Cerebellar nuclear complex (tissue), 1 donor: ENCODE measurements at places on chromosomes 1 and 21.

DNA sequence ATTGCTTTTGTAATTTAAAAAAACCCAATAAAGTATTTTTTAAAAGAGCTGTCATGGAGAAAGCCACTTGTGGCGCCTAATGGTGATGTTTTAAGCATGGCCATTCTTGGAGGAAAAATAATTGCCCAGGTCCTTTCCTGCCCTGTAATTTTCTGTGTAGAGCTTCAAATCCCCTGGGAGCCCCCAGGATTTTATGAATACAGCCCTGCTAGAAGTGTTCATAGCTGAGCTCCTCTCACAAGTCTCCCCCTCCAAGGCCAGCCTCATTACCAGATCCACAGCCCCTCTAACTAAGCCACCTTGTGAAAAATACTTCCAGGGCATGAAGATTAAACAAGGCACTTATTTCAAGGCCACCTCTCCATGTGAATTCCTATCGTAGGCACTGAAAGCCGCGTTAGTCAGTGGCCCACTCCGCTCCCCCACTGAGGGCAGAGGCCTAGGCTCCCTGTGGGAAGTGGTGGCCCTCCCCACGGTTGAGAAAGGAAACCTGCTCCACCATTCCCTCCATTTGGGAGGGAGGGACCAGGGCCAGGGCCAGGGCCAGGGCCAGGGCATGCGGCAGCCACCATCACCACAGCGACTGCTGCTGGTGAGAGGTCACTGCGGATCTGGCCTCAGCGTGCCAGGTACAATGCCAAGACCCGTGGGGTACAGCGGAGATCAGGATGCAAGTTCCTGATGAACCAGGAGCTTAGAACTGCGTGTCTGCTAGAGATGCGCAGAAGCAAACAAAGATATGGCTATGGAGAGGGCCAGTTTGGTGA lies 83.1 kb downstream of the KCNN3 start:
- DNase-seq: no peak

GRCh38 chr1:52751589-52752483 lies 25.6 kb downstream of the ZYG11B start:
- DNase-seq: no peak

DNA sequence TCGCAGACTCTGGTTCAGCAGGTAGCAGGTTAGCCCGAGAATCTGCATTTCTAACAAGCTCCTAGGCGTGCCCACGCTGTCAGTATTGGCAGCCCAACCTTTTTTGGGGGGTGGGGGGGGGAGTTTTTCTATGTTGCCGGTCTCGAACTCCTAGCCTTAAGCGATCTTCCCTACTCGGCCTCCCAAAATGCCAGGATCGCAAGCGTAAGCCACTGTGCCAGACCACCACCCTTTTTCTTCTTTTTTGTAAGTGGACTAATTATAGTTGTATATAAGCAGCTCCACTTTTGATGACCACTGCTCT lies 480 bp upstream of the MIS18A start:
- DNase-seq: no peak

- no peak for DNase-seq
Measured at GRCh38 chr1:170146720-170147263, 1.0 kb downstream of the NTMT2 start.

DNA sequence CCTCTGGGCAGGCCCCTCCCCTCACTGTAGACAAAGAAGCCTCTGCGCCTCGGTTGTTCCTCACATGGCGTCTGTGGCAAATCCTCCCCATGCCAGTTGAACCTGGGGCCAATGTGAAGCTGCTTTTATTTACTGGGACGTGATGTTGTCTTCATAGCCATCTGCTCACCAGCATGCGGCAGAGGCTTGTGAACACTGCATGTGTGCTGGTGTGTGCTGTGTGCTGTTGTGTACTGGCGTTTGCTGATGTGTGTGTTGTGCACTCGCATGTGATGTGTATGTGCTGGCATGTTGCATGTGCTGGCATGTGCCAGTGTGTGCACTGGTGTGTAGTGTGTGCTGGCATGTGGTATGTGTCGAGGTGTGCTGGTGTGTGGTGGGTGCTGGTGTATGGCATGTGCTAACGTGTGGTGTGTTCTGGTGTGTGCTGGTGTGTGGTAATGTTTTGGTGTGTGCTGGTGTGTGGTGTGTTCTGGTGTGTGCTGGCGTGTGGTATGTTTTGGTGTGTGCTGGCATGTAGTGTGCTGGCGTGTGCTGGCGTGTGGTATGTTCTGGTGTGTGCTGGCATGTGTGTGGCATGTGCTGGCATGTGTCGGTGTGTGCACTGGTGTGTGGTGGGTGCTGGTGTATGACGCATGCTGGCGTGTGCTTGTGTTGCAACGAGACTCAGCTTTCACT lies 37.2 kb upstream of the TRAPPC10 start:
- DNase-seq: no peak

DNA sequence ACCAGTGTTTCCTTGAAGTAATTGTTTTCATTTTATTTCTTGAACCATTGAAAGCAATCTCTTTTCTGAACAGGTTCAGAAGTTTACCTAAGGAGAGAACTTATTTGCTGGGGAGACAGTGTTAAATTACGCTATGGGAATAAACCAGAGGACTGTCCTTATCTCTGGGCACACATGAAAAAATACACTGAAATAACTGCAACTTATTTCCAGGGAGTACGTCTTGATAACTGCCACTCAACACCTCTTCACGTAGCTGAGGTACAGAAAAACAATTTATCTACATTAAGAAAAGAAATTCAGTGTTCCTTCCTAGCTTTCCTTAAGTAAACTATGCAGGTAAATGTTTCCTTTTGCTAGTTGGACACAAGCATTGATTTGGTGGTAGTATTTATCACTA lies 27.4 kb downstream of the AGL start:
- DNase-seq: no peak

- no peak for DNase-seq
Measured at GRCh38 chr1:45258059-45258650, 51.8 kb upstream of the ZSWIM5 start.
